Foreskin fibroblast (primary cell): ENCODE measurements at places on chromosomes 6 and 20.

GRCh38 chr20:4835244-4836177 lies 113.8 kb downstream of the PRND start:
- peak; percentile 57 for DNase-seq

DNA sequence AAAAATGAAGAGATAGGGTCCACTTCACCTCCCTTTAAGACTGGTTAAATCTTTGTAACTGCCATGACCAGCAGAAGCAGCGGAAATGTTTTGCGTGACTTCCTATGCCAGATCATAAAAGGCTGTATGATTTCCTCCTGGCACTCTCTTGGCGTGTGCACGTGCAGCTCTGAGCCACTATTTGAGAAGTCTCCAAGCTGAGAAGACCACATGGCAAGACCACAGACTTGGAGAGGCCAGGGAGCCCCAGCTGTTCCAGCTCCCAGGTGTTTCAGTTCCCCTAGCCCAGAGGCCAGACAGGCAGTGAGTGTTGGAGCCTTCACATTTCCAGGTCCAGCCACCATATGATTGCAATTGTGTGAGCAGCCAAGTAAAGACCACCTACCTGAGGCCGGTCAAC lies 259.3 kb upstream of the RIN2 start:
- DNase-seq, result no peak

DNA sequence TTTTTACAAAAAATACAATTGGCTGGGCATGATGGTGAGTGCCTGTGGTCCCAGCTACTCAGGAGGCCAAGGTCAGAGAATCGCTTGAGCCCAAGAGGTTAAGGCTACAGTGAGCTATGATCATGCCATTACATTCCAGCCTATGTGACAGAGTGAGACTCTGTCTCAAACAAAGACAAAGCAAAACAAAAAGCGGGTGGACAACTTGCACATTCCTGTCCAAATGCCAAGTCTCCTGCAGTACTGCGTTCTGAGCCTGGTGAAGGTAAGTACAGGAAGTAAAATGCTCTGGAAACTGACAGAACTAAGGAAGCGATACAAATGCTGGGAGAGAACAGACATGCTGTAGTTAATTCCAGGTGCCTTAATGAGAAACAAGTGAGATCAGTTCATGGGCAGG lies 20.4 kb upstream of the TMEM242 start:
- no peak for DNase-seq

- no peak for DNase-seq
Measured at GRCh38 chr20:10005885-10006284, 28.9 kb upstream of the ANKEF1 start.

- peak; percentile 6 for DNase-seq
Measured at GRCh38 chr6:126175251-126175650, 164.7 kb upstream of the CENPW start.

DNA sequence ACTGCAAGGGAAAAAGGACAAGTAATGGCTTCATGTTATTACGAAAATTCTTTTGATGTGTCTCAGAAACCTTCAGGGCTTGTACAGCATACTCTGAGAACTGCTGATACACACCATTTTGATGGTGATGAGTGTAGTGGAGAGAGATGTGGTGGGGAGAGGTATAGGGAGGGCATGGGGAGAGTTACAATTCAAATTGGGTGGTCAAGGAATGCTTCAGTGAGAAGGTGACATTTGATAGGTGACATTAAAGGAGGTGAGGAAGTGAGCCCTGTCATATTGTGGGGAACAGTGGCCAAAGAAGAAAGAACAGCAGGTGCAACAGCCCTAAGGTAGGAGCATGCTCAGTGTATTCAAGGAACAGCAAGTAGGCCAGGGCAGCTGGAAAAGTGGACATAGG lies 318.9 kb downstream of the CLIC5 start:
- DNase-seq, result no peak

GRCh38 chr6:43107344-43108062 lies 31.4 kb downstream of the PTK7 start:
- no peak for DNase-seq

GRCh38 chr20:16005021-16005914 lies 568.0 kb downstream of the KIF16B start:
- DNase-seq, result no peak

DNA sequence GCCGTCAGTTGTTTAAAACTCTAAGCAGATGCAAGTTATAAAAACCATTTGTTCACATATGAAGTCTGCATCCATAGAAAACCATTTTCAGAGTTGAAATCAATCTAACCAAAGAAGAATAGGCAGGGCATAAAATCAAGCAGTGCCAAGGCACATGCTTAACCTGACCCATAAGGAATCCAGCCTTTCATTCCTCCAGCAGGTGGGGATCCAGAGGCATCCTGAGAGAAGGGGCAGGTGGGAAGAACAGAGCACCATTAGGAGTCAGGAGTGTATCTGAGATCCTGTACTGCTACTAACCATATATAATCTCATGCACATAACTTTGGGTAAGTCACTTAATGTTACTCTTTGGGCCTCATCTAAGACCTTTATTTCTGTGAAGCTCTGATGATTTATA lies 29.4 kb upstream of the FOXO3 start:
- DNase-seq, result no peak

DNA sequence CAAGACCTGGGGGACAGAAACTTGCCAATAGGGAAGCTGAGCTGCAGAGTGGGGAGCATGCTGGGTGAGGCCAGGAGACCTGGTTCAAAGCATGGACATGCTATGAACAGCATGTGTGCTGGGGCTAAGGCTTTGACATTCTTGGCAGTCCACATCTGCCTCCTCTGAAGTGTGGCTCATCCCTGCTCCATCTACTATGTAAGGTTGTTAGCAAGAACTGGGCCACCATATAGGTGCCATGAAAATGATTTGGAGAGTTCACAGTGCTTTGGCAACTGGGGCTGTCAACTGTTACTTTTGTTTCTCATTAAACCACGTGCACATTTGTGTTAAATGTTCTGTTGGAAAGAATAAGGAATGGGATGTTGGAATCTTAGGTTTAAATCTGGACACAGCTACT lies 311.1 kb downstream of the CDC5L start:
- no peak for DNase-seq

DNA sequence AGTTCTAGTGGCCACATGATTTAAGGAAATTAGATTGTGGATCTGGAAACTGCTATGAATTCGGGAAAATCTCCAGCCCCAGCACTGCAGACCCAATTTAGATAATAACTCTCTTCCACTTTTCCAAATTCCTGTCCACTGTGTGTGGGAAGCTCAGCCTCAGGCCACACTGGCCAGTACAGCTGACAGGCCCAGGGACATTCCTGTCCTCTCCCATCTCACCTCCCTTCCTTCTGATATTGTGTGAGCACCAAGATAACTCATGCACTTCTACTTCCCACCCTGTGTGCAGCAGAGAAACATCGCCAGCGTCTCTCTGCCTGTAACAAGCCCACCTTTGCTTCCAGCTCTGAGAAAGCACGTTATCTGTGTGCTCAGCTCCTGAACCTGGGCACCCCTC lies 145.1 kb upstream of the RREB1 start:
- DNase-seq, result no peak

- no peak for DNase-seq
Measured at GRCh38 chr6:50330347-50330746, 280.6 kb upstream of the DEFB112 start.

GRCh38 chr6:35511562-35511941 lies 1.1 kb downstream of the TULP1 start:
- DNase-seq, result no peak

DNA sequence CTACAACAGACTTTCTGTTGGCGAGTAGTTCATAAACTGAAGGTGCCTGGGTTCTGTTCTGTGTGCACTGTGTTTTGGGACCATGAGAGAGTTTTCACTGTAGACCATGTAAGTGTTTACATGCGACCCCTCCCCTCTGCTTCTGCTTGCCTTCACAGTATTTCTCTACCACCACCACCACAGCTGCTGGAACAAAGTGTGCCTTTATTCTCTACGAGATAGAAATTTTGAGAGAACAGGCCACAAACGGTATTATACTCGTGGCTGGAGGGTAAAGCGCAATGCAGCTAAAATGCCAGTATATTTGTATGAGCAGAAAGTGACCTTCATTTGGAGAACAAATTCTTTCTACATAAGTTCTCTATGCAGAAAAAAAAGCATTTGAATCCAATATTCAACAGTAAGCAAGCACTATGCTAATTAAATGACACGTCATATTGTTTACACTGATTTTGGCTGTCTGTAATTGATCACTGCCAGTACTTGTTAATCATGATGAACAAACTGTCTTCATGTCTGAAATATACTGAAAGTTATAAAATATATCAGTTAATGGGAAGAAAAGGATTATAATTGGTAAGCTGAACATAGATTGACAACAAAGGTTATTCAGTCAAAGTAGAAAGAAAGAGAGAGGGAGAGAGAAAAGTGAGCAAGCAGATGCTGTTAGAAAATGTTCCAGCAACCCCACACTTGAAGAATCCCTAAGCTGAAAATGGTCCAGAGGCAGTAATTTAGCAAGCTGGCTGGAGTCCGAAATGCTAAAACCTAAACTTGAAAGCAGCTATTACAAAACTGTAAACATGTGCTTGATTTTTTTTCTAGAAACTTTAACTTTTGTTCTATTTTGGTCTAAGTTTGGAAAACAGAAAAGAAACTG lies 8.8 kb downstream of the CLDN20 start:
- DNase-seq, result no peak

DNA sequence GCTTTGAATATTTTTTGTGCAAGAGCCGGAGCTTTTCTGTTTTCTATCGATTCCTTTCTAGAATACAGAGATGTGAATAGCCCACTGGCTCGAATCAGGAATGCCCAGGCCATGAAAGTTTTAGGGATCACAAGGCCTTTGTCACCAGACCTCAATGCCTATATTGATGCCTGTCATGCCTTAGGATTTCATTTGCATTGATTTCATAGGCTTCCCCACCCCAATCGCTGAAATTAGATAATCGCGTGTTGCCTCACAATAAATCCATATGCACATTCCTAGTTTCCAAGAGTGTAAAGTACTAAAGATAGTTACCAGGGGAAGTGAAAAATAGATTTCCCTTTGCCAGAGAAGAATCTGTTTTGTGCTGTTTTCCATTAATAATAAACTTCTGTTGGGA lies 150.8 kb downstream of the SASH1 start:
- no peak for DNase-seq

DNA sequence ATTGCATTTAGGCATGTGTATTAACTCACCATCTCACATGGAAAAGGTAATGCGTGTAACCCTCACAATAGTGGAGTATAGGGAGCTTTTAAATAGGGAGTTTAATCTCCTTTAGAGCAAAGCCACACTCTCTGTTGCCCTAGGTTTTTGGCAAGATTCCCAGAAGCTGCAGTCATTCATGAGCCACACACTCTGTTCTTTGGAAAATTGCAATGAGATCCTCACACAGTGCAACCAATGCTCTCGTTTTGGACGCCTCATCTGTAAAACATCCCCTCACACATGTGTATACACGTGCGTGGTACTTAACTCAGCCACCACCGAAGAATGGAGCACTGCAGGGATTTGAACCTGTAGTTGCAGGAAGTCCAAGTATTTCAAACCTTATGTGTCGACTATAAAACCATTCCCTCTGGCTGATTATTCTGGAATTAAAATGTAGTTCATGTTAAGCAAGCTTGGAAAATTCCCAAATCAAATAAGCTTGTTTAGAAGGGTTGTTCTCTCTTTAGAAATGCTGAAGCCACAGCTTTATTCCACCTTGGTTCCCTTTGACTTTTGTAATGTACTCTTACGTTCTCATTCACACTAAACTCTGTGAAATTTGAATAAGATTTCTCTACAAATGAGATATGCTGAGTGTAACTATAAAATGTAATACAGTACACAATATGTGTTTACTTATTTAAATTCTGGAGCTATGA lies 489.8 kb upstream of the MANEA start:
- DNase-seq, result peak; percentile 77

DNA sequence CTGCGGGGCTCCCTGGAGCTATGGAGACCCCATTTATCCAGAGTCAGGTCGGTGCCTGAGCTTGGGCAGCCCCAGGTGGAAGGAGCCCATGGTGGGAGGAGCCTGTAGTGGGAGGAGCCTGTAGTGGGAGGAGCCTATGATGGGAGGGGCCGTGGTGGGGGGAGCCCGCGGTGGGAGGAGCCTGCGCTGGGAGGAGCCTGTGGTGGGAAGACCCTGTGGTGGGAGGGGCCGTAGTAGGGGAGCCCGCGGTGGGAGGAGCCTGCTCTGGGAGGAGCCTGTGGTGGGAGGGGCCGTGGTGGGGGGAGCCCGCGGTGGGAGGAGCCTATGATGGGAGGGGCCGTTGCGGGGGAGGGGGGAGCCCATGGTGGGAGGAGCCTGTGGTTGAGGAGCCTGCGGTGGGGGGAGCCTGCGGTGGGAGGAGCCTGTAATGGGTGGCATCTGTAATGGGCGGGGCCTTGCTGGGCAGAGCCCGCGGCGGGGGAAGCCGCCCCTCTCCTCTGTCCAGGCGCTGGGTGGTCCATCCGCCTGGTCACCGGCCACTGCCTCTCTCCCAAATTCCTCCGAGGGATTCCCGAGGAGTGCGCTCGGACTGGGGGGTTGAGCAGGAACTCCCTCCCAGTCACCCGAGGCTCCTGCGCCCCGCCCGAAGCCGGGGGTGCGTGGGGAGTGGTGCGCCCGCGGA lies 567 bp upstream of the FNDC11 start:
- peak; percentile 92 for DNase-seq

DNA sequence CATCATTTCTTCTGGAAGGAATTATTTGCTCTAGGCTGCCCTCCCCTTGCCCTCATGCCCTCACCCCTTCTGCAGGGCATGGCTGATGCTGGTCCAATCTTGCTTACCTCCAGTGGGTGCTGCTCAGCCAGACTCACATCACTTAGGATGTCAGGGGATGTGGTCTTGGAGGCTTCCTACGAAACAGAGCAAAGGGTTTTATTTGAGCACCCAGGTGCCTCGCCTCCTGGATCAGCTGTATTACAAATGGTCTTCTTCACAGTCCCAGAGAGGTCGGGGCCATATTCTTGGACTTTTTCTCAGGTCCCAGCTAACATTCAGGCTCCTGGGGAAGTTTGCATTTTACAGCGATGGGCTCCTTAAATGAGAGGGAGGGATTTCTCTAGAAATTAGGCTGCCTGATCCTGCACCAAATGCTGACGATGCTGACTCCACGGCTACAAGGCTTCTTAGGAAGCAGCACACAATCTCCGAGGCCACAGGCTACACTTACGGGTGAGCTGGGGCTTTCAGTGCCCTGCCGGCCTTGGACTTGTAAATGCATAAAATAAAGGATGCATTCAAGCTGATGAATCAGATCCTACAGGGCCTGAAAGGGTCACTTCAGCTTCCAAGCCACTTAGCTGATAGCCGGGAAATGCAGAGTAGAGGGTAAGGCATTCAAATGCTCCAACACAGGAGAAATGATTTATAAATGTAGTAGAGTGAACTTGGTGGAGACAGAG lies 159.8 kb upstream of the ECI2 start:
- DNase-seq, result no peak

DNA sequence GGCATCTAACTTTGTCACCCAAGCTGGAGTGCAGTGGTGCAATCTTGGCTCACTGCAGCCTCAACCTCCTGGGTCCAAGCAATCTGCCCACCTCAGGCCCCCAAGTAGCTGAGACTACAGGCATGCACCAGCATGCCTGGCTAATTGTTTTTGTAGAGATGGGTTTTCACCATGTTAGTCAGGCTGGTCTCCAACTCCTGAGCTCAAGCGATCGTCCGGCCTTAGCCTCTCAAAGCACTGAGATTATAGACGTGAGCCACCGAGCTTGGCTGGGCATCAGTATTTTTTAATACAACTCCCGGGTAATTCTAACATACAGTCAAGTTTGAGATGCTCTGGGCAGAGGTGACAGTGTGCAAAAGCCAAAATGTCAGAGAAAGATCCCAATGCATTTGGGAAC lies 73.5 kb downstream of the NFATC2 start:
- DNase-seq, result no peak
